Pons (tissue), 1 donor: ENCODE measurements at places on chromosomes 5 and 9.

- DNase-seq: no peak
Observed at GRCh38 chr5:35618304-35618636, 607 bp downstream of the SPEF2 start.

- no peak for DNase-seq
Observed at GRCh38 chr9:134360180-134360759, 34.0 kb downstream of the RXRA start.

DNA sequence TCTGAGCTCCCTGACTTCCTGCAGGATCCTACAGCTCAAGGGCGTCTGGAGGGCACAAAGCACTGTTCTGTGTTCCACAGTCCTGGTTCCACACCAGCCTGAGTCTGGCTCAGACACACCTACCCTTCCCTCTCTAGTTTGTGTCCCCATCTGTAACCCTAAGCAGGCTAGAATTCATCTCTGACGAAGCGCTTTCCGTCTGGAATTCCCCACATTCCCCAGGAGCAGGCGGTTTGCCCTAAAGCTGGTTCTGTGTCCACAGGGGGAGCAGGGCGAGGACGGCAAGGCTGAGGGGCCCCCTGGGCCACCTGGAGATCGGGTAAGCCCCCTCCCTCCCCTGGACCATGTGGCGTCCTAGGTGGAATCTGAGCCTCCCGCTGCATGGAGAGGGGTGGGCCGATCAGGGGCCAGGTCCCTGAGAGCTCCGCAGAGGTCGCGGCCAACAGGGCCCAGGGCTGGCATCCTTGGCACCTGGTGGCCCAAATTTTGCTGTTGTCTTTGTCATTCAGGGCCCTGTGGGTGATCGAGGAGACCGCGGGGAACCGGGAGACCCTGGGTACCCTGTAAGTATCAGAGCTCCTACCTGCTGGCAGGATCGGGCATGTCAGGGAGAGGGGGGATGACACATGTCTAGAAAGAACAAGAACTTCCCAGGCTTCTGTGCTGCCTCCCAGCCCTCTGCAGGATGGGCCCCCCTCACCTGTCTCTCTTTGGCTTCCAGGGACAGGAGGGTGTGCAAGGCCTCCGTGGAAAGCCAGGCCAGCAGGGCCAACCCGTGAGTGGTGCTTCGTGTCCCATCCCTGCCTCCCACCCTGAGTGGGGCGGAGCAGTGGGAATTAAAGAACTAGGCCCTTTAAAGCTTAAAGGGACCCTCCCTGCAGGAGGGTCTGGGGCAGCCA is 34.5 kb upstream of the ORM1 start:
- DNase-seq: no peak

GRCh38 chr9:92671323-92671722 is 1.4 kb upstream of the IPPK start:
- DNase-seq: no peak

DNA sequence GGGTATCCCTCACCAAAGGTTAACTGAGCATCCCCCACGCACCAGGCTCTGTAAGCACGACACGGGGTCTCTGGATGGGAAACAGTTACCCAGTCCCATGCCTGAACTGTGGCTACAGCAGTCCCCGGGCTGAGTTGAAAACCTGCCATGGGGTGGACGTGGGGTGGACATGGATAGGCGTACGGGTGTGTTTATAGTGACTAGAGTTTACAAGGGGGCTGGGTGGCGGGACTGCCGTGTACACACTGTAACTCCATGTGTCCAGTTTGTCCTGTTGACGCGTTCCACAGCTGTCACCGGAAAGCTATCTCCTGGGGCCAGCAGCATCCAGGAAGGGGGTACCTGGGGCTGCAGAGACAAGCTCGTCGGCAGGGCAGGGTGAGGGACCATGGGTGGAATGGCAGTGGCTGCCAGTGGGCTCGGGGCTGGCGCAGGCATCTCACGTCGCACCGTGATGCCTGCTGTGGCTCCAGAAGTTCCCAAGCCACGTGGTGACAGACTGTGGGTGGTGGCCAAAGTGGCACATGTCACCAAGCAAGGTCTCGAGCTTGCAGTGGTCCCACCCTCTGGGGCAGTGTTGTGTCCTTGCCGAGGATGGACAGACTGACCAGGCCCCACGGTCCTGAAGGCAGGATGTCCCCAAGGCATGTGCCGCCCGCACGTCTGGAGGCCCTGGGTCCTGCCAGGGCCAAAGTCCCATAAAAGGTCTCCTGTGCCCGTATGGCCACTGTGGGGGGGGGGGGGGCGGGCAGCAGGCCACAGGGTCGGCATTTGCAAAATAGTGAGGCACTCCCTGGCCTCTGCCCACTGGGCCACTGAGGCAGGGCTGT is 29.3 kb upstream of the RNF130 start:
- DNase-seq: no peak

GRCh38 chr9:22240619-22241018 is 206.0 kb upstream of the DMRTA1 start:
- DNase-seq: no peak

GRCh38 chr5:170565072-170565471 is 61.3 kb downstream of the KCNIP1 start:
- DNase-seq: peak; percentile 94
